Stimulated activated CD8-positive, alpha-beta memory T cell treated with anti-CD3 and anti-CD28 coated beads, Interleukin-2, amount 100 ng/mL, for 1 hour (primary cell): ENCODE measurements at places on chromosomes 2 and 18.

- no peak for DNase-seq
Measured at GRCh38 chr18:51621864-51622160, 424.3 kb upstream of the MEX3C start.

- no peak for DNase-seq
Measured at GRCh38 chr18:39842366-39842914, 2112.6 kb upstream of the PIK3C3 start.

GRCh38 chr2:196233805-196234475 is 62.6 kb upstream of the STK17B start:
- no peak for DNase-seq

- DNase-seq = no peak
Measured at GRCh38 chr2:46683541-46683940, 204.2 kb downstream of the TMEM247 start.

DNA sequence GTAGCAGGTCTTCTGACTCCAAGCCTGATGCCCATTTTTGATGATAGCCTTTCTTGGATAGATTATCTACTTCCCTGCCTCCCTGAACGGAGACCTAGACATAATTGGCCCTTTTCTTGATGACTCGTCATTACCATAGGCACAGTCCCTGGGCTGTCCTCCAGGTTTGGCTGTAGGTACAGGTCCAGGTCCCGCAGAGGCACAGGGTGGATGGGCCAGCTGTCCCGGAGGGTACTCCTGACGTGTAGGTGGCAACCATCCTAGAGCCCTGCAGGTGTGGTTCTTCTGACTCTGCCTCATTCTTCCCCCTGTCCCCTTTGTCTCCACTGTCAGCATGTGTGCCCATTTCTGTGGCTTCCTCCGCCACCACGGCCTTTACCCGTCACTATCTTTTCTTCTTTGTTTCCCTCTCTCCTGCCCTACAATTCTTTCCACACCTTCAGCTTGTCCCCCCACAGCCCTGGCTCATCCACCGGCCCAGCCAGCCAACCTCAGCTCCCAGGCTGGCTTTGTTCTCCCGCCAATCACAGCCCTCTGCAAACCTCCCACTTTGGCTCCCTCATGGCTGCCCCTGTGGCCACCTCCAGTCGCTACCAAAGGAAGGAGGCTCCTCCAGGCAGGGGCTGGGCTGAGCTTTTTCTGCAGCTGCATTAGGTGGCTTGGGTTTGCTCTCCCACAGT is 102.8 kb downstream of the SMAD7 start:
- no peak for DNase-seq

DNA sequence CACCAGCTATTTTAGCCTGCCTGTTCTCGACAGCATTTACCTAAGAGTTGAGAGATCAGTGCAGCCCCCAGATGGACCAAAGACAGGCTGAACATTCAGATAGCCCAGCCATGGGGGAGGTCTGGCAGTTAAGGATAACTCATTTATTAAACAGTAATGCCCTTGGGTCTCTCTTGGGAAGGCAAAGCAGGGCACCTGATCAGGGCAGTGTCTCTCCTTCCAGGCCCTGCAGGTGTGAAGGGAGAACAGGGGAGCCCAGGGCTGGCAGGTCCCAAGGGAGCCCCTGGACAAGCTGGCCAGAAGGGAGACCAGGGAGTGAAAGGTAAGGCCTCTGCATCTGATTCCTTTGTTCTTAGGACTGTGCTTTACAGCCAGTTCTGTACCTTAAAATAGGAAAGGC is 49.6 kb downstream of the MARCO start:
- no peak for DNase-seq

DNA sequence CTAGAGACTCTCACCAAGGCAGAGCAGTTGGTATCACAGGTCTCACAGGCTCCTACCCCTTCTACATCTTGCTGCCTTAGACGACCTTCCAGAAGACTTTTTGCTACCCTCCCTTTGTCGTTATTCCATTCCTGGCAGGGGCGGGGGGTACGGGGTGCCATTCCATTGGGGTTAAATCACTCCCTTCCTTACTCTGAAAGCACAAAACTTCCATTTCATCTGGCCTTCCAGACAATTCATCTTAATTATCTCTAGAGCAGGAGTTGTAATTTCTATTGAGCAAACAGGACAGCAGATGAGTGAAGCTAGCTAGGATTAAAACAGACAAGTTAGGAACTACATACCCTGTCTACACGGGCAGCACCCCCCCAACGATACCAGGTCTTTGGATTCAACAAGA is 276.2 kb upstream of the TANK start:
- DNase-seq = no peak

- no peak for DNase-seq
Measured at GRCh38 chr18:58638441-58638840, 9.6 kb upstream of the ALPK2 start.

- no peak for DNase-seq
Measured at GRCh38 chr2:160835166-160835565, 325.1 kb upstream of the TANK start.

DNA sequence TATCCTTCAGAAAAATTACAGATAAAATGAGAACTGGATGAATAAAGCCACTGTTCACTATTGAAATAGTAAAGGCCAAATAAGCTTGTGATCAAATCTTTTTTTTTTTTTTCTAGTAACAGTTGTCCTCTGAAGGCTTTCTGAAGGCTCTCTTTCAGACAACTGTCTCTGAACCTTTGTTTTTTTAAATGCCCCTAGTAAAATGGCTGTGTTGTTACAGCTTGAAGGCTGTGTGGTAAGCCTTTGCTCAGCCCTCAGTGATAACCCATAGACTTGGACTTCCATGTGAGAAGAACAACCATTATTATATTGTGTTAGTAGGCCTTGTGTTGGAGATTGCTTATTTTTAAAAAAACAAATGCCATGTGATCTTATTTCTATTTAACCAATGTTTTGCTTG is 17.6 kb downstream of the FMNL2 start:
- no peak for DNase-seq

DNA sequence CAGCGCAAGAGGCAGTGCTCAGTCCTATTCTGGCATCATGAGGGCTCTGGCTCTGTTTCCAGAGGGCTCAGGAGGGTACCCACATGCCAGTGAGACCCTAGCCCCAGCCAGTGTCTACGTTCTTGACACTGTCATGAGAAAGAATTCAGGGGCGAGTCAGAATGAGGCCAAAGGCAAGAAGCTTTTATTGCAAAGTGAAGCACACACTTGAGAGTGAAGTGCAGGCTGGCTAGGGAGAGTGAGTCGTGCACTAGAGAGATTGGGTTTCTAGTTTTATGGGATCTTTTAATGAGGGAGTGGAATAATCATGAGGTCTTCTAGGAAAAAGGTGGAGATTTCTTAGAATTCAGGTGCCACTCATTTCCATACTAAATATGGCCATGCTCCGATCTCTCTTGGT is 164.1 kb downstream of the DCDC2C start:
- no peak for DNase-seq

DNA sequence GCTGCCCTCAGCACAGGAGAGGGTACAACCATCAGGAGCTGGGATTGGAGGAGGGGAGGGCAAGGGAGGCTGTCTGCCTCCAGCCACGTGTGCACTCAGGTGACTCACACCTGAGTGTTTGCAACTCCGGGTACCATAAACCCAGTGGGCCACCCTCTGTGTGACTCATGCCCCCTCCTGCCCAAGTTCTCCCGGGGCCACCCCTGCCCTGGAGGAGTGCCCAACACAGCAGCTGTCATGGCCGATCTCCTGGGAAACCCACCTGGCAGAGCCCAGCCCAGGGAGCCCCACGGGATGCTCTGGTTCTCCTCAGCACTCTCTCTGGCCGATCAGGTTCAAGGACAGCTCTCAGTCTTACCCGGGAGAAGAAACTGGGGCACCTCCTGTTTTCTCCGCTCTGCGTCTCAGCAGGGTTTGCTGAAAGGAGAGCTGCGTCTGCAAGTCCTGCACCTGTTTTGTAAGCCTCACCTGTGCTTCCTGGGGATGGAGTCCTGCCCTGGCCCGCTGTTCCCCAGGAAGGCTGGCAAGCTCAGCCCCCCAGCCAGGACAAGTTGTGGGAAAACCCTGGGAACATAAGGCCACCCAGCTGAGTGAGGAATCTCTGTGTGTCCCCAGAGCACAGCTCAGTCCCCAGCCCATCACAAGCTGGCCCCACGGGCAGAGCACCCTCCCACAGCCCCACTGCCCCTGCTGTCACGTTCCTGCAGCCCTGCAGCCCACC is 44.0 kb upstream of the UBE2F start:
- no peak for DNase-seq

DNA sequence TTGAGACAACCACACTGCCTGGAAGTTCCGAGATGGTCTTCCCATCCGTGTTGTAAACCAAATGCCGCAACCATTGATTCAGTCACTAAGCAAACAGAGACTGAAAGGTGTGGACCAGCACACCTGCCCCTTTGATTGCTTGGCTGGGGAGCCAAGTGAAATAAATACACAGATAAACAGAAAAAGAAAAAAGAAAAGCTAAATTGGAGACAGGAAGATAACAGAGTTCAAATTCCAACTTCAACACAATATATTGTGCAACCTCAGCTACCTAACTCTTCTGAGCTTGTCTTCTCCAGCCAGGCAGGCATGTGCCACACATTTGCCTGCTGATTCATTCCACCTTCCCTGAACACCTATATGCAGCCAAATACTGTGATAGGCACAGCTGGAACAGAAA is 110.9 kb downstream of the PID1 start:
- no peak for DNase-seq

- no peak for DNase-seq
Measured at GRCh38 chr18:59068276-59069071, 71.2 kb upstream of the SEC11C start.

DNA sequence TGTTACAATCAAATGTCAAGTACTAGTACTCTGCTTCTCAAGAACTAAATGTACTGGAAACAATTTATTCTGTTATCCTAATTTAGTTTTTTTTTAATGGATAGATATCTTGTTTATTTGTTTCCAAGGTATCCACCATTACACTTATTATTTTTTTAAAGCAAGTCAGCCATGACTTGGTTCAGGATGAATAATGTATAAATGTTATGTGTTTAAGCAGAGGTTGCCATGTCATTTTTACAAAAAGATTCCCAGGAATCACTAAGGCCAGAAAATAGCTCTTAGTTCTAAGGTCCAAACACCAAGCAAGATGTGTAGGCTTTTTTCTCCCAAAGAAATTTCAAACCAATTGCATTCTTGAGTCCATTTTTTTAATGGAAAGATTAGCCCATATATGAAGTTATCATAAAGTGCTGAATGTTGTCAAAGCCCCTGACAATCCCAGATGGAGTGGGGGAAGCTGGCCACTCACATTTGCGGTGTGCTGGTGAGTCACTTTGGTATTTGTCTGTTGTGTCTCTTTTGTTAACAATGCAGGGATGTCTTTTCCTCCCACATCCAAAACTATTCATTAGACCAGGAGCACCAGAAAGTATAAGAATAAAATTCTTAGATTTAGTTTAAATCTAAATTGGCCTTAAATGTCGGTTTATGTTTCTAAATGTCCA is 158.9 kb downstream of the COL6A3 start:
- no peak for DNase-seq

DNA sequence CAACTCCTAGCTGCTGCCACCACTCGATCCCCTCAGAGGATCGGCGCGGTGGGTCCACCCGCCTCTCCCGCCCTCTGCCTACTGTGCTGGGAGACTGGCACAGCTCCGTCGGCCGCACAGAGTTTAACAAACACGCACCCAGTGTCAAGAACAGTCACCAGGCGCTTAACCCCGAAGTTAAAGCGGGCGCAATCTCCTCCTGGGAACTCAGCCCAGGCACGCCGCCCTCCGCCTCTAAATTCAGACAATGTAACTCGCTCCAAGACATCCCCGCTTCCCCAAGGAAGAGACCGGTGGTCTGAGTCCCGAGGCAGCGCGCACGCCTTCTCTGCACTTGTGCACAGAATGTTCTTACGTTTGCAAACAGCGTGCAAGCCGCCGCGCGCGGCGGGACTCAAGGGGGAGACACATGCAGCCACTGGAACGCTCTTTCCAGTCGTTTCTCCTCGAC is 533 bp downstream of the CXCR4 start:
- DNase-seq = no peak

- no peak for DNase-seq
Measured at GRCh38 chr2:14909795-14910194, 277.3 kb downstream of the LRATD1 start.

- DNase-seq = no peak
Measured at GRCh38 chr2:70121627-70122372, 34.5 kb downstream of the PCBP1 start.

DNA sequence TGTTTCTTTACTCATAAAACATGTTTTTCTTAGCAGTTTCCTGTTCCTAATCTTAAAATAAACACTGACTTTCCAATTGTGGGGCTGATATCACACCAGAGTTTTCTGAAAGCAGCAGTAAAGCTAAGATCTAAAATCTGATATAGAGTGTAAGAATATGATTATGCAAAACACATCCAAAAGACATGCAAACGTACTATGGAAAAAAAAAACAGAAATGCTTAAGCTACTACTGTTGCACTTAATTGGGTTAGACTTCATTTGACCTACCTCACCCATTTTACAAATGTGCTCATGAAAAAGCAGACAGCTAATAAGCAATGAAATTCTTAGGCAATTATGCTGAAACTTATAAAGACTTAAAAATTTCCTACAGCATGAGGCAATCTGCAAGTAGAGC is 10.5 kb downstream of the CYTIP start:
- no peak for DNase-seq

DNA sequence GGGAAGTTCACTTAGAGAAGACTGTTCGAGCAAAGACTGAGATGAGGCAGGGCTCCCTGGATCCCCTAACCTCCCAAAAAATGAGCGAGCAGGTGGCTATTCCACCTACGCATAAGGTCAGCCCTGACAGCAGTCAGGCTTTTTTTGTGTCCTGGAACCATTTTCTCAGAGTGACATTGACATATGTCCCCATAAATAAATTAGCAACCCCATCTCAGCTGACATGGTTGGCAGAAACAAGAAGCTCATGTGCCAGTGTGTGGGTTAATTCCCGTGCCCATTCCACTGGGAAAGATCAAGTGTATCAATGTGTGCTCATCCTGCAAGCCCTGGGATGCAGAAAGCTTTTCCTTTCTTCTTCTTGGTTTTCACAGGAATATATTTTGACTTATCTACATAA is 740.4 kb upstream of the CELF4 start:
- DNase-seq = no peak

GRCh38 chr2:203992509-203992908 is 55.9 kb downstream of the ICOS start:
- no peak for DNase-seq

GRCh38 chr2:39140322-39140847 is 19.5 kb upstream of the SOS1 start:
- no peak for DNase-seq

GRCh38 chr18:58618822-58619595 is 9.9 kb downstream of the ALPK2 start:
- no peak for DNase-seq
